ENCODE measurements at places on chromosomes 3 and 15.

DNA sequence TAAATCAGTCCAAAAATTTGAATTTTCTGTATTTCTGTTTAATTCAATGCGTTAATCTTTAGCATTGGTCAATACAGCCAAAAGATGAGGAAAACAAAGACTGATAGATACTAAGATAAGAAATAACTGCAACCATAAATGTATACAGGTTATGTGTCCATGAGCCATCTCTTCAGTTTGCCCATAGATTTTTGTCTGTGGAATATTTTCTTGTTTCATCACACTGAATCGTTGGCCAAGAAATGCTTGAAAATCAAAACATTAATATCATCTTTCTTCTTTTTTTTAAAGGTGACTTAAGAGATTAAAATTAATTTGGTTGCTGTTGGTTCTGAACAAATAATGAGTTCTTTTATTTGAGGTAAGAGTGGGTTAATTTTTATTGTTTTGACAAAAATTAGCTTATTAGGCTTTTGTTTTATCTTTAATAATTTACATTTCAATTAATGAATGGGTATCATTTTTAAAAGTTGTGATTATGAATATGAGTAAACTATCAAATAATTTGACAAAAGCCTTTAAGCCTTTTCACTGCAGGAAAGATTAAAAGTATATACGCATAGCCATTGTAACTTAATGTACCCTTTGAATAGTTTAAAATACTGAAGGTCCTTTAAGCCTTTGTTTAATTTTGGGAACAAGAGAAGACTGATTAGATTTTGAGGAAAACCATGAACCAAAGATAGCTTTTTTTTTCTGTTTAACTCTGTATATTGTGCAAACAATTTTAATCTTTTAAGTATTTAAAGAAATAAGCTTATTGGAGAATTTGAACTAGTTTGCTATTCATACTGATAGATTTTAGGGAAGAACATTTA, 14.7 kb upstream of the CHD2 start:
- no peak for DNase-seq

DNA sequence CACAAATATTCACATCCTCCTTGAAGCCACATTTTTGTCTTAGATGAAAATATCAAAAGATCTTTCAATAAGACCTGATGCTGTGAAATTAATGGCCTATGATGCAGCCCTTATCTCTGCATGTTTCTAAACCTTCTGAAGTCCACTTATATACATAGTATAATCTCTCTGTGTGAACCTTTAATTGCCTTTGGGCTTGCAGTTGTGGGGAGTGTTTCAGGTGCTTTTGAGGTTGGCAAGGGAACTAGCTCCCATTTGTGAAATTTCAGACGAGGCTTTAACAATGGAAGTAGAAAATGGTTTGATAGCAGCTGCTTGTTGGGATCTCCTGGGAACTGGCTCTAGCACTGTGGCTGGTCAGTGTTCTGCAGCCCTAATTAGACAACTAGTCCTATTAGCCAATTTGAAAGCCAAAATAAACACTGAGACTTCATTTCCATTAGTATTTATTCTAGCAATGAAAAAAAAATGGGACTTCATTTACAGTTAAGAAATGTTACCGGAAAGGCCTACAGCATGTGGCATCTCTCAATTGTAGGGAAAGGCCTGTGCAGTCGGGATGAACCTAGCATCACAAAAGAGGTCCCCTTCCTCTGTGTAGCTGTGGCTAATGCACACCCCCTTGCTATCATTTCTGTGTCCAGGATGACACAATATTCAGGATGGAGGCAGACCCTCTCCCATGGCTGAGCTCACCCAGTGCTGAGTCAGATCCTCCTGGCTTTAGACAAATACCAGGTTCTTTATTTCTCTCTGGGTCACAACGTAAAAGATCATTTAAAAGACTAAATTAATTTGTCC, 140.7 kb upstream of the TRIM42 start:
- DNase-seq = peak; percentile 65

- DNase-seq = no peak
Observed at GRCh38 chr15:58432401-58432800, 610 bp downstream of the LIPC start.

GRCh38 chr3:81425198-81425868, 336.1 kb downstream of the GBE1 start:
- no peak for DNase-seq

- DNase-seq = peak; percentile 55
Observed at GRCh38 chr15:55993804-55994560, 570 bp upstream of the NEDD4 start.

- no peak for DNase-seq
Observed at GRCh38 chr3:73098873-73099272, 37.4 kb downstream of the EBLN2 start.

GRCh38 chr3:113697500-113698090, 1.2 kb upstream of the USF3 start:
- DNase-seq = no peak

DNA sequence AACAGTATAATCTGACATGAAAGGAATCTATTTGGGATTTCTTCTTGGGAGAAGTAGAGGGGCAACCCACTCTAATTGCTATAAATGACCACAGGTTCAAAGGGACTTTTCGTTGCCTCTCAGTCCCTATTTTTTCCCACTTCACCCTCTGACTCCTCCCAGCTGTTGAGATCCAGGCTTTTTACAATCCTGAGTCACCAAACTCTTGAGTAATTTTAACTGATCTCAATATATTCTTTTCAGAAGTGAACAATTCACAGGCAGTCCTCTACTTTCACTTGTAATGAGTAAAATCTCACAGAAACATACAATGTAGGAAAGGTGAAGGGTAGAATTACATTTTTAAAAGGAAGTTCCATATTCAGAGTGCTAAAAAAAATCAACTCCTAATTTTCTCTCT, 44.6 kb downstream of the EIF4E3 start:
- no peak for DNase-seq

DNA sequence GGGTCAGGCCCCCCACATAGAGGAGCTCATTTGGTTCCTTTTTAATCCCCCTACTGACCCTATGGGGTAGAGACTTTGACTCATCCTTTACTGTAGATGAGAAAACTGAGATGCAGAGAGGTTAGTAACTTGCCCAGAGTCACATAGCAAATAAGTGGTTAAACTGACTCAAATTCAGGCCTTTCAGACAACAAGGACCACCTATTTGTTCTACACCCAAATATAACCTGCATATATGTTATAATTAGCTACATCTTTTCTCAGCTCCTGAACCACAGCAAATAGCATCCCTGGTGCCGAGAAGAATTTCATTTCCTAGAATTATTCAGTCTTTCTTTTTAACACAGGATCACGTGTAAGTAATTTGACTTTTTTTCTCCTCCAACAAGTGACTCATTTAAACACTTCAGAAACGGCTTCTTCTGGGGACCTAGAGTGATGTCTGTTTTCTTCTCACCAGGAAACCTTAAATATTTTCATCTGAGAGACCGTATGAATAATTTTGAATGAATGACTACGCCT, 57.4 kb downstream of the MGLL start:
- DNase-seq = no peak

DNA sequence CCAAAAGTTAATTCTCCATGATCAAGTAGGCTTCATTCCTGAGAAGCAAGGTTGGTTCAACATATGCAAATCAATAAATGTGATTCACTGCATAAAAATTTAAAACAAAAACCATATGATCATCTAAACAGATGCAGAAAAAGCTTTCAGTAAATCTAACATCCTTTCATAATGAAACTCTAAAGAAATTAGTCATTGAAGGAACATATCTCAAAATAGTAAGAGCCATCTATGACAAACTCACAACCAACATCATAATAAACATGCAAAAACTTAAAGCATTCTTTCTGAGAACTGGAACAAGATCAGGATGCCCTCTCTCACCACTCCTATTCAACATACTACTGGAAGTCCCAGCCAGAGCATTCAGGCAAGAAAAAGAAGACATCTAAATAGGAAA, 254.1 kb downstream of the AGBL1 start:
- no peak for DNase-seq

- DNase-seq = peak; percentile 96
Observed at GRCh38 chr15:70526221-70526973, 237.0 kb downstream of the UACA start.

GRCh38 chr15:45801543-45801942, 166.7 kb downstream of the SQOR start:
- DNase-seq = no peak

- no peak for DNase-seq
Observed at GRCh38 chr15:84391191-84391590, 155.6 kb downstream of the GOLGA6L4 start.

GRCh38 chr3:185423178-185423577, 60.2 kb downstream of the MAP3K13 start:
- DNase-seq = peak; percentile 47

DNA sequence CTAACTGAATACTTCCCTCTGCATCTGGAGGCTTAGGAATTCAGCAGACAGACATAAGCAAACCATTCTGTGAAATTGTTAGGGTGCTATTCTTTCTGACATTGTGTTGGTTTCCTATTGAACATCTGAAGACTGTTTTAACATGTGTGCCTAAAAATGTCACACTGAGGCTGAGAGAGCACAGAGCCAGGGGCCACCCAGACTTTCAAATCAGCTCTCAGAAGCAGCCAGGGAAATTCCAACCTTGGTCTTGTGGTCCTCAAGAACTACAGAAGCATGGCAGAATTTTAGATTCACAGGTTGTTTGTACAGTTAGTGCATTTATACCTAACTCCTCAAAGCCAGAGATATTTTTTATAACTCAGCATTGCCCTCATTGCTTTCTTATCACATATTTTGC, 929.2 kb upstream of the CFAP20DC start:
- DNase-seq = no peak

- no peak for DNase-seq
Observed at GRCh38 chr15:63663906-63664305, 66.7 kb downstream of the FBXL22 start.

GRCh38 chr3:27431116-27431515, 53.1 kb downstream of the SLC4A7 start:
- DNase-seq = no peak

- DNase-seq = no peak
Observed at GRCh38 chr3:4343258-4343657, 40.1 kb downstream of the SETMAR start.

GRCh38 chr15:90233387-90234095, at the start of gene CIB1:
CIB1 (minus strand) TSS chr15:90233941; CDS start chr15:90233885, 56 bp downstream.
- peak; percentile 15 for DNase-seq

- no peak for DNase-seq
Observed at GRCh38 chr3:123843668-123844067, 40.5 kb downstream of the MYLK start.

DNA sequence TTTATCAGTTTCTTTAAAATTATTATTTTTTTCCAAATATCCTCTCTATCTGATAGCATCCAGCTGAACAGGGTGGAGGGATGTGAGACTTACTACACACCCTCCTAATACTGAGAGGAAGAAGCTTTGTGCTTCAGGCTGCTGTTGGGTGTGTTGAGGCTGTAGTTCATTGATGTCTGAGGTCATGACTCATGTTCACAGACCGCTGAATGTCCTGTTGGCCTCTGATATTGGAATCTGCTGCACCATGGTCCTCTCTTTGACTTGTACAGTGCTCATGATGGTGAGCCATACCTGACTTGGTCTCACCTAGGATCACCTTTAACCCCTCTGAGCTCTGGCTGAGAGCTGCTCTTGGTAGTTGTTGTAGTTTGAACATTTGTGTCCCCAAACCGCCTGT, 302.9 kb downstream of the SATB1 start:
- DNase-seq = no peak

DNA sequence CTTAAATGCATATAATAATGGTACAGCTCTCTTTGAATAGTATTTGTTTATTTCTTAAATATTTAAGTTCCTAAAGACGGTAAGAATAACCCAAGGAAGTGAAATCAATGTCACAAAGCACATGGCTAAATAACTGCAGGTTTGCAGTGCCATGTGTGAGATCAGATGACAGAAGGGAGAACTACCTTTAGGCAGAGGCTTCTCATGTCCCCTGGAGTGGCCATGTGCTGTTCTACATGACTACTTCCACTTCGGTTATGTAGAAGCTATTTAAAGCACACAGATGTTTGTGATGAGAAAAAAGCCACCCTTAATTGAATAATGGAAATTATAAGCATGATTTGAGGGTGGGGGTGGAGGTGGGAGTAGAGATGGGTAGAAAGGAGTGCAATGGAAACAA, 109.1 kb downstream of the UBE3A start:
- no peak for DNase-seq

DNA sequence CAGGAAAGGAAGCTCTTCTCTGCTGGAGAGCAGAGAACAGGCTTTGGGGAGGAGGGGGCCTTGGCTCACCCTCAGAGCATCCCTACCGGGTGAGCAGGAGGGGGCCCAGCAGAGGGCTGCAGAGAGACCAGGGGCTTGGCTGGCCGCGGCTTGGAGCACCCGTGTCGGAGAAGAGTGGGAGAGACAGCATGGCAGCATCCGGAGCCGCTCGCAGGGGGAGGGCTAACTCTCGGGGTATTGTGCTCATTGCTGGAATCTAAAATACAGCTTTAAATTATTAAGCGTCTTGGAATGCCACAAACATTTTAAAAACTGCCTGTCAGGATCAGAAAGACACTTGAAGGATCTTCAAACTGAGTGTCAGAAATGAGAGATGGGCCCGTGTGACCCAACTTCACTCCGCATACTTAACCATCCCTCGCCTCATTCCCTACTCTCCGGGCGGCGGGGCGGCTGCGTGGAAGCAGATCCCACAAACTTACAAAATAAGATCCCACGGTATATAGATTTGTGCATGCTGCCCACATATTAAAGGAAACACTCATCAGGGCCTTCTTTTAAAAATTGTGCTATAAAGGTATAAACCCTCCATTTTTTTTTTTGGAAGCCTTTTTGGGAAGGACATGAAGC, 53.9 kb downstream of the EIF4E3 start:
- no peak for DNase-seq

DNA sequence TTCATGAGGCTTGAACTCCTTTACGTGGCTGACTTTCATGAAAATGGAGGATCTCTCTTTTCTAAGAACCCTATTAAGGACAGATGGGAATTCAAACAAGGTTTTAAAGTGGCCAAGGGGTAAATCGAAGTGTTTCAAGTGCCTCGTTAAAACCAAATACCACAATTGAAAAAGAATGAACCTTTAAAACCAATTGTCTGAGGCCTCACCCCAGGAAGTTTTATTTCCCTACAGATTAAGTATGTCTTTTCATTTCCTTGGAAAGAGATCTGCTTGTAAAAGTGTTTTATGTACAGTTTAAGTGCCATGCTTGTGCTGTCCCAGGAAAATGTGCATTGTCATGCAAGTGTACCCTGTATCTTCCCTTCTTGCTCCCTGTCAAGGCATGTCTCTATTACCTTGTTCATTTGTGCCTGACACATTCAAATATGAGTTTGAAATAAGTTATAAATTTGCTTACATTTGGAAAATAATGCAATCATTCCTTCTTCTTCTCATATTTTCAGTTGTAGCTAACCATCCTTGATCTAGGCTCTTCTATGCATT, 138.7 kb downstream of the ZPLD1 start:
- DNase-seq = no peak

DNA sequence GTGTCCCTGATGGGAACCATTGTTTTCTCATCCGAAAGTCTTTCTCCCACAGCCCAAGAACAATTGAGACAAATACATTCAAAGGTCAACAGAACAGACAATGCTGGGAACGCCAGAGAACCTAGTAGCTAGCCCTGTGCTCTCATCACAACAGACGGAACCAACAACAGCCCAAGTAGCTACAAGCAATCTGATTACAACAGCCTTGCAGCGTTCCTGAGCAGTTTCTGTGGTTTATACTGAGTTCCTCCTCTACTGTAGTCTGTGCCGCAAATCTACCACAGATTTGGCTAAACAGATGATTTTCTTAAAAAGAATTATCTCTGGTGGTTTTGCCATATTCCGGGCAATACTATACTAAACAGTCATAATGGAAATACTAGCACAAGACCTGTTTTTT, 435.6 kb downstream of the MECOM start:
- no peak for DNase-seq
